Foreskin fibroblast (primary cell): ENCODE measurements at places on chromosomes 2 and 18.

DNA sequence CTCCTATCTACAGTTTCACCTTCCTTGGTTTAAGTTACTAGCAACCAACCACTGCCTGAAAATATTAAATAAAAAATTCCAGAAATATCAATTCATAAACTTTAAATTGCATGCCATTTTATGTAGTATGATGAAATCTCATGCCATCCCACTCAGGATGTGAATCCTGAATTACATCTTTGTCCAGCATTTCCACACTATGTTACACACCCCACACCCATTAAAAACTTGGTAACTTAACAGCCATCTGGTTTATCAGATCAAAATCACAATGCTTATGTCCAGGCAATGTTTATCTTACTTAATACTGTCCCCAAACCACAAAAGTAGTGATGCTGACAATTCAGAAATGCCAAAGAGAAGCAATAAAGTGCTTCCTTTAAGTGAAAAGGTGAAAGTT lies 21.6 kb downstream of the CUL3 start:
- DNase-seq: peak; percentile 50

DNA sequence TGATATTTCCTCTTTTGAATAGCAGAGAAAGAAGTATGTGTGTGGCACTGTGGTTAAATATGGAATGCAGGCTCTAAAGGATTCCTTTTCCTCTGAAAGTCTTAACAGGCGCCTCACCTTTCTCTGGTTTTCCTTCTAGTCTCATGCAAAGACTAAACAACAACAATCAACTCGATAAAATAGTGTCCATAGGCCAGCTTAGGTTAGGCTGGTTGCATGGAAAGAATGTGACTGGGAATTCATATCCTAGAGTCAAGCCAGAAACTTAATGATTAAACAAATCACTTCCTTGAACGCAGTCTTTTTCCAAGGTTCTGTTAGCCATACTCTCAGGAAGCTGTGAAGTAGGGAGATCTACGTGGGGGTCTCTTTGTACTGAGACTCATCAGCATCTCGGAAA lies 800.8 kb upstream of the ID2 start:
- no peak for DNase-seq

DNA sequence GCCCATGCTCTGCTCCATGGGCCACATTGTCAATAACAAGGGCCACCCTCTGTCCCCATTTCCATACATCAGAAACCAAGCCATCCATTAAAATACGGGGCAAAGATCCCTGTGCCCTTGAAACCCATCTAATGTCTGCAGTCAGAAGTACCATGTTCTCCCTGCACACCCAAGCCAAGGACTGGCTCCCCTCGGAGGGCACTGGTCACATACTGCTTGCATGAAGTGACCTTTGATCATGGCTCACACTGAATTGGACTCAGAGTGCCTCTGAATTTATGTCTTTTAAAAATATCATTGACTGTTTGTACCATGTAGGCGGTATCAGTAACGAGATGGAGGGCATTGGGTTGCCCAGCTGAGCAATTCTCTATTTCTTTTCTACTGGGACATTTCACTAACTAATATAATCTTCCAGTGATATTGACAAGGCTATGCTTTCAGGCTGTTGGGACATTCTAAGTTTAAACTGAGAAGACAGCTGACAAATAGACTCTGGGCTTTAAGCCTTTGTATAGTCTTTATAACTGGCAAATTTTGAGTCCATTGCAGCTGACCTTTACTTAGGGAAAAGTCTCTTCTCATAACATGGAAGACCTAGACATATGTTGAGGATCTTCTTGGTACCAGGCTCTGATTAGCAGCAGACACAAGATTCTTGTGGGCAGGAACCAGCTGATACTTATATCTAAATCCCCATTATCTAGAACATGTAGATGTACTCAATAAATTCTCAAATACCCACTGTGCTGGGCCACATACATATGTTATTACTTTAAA lies 214.3 kb downstream of the MYCN start:
- no peak for DNase-seq

- DNase-seq: peak; percentile 90
Measured at GRCh38 chr18:23377669-23378301, 75.3 kb upstream of the RIOK3 start.
